ENCODE measurements at places on chromosomes 13 and 19.

DNA sequence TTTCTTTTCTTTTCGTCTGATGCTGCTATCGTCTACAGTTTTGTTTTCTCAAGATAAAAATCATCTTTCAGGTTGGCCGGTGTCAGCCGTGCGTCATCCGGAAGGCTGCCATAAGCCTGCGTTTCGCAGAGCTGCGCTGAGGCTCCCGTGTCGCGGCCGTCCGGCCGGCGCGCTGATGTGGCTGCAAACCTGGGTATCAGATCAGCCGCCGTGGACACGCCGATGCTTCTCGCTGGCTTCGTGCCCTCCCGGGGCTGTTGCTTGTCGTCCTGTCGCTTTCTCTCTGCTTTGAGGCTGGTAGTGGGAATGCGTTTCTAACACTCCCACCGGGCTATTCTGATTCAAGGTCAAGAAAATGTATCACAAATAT, 45.9 kb upstream of the TFDP1 start:
- DNase-seq: no peak

DNA sequence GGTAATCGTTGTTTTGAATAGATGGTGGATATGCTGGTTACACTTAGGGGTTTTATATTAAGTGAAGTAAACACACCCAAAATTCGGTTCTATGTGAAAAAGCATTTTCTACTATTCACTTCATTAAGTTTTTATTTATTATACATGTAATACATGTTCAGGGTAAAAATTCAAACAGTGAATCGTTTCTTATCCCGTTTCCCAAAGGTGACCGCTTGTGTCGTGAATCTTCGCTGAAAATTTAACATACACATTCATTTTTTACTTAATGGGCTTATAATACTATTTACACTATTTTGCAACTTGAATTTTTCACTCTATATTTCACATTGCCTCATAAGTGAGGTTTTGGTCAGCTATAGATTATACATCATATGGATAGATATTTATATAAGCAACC, 24.5 kb downstream of the IPO5 start:
- no peak for DNase-seq

DNA sequence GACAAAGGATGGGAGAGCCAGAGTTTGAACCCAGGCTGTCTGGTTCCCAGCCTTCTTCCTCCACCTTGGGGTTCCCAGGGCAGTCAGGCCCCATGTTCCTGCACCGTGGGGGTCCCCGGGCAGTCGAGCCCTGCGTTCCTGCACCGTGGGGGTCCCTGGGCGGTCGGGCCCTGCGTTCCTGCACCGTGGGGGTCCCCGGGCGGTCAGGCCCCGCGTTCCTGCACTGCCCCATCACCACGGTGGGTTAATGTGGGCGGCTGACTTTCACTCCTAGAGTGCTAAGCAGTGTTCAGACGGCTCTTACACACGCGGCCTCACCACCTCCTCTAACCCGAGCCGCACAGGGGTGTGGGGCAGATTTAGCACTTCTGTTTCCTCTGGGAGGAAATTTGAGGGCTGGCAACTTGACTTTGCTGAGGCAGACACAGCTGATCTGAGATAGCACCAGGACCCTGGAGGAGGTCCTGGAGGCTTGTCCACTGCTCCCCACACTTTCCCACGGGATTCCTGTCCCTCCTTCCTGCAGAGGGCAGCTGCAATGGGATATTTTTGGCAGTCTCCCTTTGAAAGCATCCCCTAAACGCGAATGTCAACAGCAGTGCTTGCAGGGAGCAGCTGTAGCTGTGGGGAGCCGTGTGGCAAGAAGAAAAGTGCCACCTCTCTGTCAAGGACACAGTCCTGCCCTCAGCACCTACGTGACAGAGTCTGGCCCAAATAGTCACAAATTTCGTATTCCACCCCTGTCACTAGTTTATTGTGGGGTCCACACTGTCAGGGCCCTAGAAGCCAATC, 239.4 kb downstream of the TEX29 start:
- no peak for DNase-seq

DNA sequence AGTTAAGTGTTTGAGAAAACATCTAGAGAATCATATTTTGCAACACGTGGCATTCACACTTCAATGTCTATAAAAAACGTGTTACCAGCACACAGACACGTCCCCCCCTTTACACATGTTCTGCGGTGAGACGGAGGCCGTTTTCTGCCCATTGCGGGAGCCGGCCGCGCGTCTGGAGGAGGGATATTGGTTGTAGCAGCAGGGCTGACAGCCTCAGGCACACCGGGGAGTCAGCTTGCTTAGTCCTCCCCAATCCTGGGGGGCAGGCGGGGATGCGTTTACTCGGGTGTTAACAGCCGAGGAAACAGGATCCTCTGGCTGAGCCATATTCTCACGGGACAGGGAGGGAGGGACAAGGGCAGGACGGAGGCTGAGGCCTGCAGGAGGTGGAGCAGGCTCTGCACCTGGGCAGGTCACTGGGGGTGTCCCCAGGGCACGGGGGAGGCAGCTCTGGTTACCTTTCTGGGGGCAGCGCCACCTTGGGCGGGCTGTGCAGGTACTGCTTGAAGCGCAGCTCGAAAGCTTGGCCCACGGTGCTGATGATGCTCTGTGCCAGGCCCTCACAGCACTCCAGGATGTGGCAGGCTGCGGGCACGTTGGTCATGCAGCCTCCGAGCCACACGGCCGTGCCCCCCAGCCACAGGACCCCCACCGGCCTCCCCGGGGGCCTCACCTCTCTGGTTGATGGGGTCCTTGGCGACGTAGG, 25.0 kb downstream of the SHC2 start:
- no peak for DNase-seq

DNA sequence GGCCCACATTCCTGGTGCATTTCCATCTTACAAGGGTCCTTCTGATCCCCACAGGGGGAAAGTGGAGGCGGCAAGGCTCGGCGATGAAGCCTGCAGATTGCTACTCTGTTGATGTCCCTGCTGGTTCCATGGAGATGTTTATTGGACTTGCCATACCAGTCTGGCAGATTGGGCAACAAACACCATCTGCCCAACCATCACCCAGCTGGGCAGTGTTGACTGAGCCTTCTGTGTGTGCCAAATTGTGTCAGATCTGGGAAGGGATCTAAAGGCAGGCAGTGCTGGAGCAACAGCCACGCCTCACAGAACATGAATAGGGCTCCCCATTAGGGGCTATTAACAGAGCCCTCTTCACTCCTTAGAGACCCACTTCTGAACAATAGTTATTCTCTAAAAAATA, 35.0 kb downstream of the FLT1 start:
- no peak for DNase-seq

DNA sequence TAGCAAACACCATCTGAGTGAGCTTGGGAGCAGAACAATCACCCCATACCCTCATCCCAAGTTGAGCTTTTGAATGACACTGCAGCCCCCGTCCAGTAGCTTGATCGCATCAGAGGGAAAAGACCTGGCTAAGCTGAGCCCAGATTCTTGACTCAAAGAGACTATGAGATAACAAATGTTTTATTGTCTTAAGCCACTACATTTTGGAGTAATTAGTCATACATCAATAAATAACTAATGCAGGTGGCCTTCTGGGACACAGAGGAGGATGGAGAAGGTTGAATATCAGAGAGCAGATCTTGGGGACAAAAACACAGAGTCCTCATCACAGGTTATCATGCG, 24.6 kb upstream of the IGSF23 start:
- DNase-seq: no peak

GRCh38 chr19:48421548-48421947, 24.2 kb upstream of the GRWD1 start:
- no peak for DNase-seq

DNA sequence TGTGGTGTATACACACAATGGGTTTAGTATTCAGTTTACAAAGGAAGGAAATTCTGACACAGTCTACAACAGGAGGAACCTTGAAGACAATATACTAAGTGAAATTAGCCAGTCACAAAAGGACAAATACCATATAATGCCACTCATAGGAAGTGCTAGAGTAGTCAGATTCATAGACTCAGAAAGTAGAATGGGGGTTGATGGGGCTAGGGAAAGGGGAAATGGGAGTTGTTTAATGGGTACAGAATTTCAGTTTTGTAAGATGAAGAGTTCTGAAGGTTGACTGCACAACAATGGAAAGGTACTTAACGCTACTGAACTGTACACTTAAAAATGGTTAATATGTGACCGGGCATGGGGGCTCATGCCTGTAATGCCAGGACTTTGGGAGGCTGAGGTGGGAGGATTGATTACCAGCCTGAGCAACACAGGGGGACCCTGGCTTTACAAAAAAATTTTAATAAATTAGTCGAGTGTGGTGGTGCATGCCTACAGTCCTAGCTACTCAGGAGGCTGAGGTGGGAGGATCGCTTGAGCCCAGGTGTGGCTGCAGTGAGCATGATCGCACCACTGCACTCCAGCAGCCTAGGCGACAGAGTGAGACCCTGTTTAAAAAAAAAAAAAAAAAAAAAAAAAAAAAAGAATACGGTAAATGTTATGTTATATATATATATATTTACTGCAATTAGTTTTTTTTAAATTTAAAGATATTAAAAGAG, 45.0 kb downstream of the SLC15A1 start:
- no peak for DNase-seq

GRCh38 chr19:29777781-29778309, 33.9 kb upstream of the CCNE1 start:
- DNase-seq: no peak

DNA sequence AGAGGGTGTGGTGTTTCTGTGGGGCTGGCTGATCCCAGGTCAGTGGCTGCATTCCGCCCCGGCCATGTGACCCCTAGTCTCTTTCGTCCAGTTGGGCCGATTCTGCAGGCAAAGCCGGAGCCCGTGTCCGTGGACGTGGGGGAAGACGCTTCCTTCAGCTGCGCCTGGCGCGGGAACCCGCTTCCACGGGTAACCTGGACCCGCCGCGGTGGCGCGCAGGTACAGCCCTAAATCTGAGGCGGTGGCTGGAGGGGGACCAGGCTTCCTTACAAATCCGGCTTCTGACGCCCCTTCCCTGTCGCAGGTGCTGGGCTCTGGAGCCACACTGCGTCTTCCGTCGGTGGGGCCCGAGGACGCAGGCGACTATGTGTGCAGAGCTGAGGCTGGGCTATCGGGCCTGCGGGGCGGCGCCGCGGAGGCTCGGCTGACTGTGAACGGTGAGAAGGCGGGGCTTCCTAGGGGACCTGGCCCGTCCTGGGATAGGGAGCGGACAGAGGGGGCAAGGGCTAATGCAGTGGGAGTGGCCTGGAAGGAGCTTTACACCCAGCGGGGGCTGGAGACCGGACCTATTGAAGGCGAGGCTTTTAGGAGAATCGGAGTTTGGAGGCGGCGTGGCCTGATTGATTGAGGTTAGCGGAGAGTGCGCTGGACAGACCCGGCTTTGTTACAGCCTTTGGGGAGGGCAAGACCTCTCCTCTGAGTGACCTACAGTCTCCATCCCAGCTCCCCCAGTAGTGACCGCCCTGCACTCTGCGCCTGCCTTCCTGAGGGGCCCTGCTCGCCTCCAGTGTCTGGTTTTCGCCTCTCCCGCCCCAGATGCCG, 4.3 kb downstream of the KIRREL2 start:
- DNase-seq: no peak

GRCh38 chr13:79297128-79297527, 108.9 kb downstream of the RBM26 start:
- DNase-seq: no peak

DNA sequence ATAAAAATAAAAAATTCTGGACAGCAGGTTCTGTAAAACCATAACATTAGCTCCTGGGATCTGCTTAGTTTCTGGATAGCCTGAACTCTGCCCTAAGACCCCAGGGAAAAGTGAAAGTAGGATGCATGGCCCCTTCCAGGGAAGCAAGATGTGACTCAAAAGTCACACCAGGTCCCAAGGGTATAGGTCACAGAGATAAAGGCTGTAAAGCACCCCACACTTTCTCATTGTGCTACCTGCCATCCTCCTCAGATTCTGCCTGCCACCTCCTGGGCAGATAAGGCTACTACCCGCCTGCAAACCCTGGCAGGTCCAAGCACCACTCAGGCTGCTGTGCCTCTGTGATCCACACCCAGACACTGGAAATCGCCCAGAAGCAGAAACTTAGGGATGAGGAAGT, 20.6 kb downstream of the FFAR2 start:
- DNase-seq: peak; percentile 56

DNA sequence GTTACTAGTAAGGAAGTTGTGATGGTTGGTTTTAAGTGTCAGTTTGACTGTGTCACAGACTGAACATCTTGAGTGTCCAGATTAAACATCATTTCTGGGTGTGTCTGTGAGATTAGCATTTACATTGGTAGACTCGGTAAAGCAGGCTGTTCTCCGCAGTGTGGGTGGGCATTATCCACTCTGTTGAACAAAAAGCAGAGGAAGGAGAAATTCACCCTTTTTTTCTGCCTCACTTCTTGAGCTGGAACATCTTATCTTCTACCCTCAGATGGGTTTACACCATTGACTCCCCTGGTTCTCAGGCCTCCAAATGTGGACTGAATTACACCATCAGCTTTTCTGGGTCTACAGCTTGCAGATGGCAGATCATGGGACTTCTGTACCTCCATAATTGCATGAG, 63.7 kb upstream of the ZDHHC20 start:
- no peak for DNase-seq

GRCh38 chr13:46614582-46614981, 61.6 kb downstream of the LRCH1 start:
- DNase-seq: no peak

GRCh38 chr19:55508120-55508519, 19.9 kb downstream of the SSC5D start:
- no peak for DNase-seq

- DNase-seq: no peak
These were observed 225.1 kb downstream of the EFNB2 start for GRCh38 chr13:106310291-106310865.

DNA sequence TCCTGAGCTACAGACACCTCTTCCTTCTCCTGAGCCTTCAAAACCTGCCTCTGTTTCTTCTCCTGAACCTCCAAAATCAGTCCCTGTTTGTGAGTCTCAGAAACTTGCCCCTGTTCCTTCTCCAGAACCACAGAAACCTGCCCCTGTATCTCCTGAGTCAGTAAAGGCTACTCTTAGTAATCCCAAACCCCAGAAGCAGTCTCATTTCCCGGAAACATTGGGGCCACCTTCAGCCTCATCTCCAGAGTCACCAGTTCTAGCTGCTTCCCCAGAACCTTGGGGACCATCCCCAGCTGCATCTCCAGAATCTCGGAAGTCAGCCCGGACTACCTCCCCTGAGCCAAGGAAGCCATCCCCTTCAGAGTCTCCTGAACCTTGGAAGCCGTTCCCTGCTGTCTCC, 10.0 kb downstream of the CHAMP1 start:
- DNase-seq: no peak

- no peak for DNase-seq
These were observed 327.3 kb downstream of the COG6 start for GRCh38 chr13:39982745-39983144.

- no peak for DNase-seq
These were observed 22.4 kb upstream of the RGCC start for GRCh38 chr13:41434831-41435520.

DNA sequence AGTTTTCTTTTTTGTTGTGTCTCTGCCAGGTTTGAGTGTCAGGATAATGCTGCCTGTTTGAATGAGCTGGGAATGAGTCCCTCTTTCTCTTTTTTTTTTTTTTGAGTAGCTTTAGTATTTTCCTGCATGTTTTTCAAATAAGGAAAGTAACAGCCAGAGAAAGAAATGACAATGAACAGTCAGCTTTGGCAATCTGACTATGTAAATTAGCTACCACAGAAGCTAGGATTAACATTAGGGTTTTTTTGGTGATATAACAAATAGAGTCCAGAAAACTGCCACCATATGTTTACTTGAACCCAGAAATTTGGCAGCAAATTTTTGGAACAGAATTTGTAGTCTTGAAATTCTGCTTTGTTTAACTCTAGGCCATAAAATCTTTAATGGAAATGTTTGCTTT, 50.5 kb downstream of the SGCG start:
- DNase-seq: no peak

GRCh38 chr13:94209117-94209516, 270.4 kb downstream of the DCT start:
- no peak for DNase-seq

GRCh38 chr13:59843040-59843439, 320.7 kb downstream of the DIAPH3 start:
- DNase-seq: no peak

Data from effector CD4-positive, alpha-beta T cell (primary cell).